ENCODE measurements at places on chromosomes 11 and 22.

DNA sequence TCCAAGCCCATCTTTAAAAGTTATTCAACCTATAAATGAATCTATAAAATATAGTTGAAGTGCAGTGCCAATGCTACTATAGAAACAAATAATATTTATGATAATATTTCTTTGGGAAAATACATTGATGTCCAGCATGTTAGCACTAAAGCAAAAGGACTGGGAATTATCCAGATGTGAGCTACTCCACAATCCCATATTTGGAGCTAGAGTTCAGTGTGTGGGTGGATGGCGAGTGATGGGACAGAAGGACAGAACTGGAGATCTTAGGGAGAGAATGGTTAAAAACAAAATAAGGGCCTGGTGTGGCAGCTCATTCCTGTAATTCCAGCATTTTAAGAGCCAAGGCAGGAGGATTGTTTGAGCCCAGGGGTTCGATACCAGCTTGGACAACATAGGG lies 216.8 kb downstream of the TMEM135 start:
- no peak for DNase-seq

DNA sequence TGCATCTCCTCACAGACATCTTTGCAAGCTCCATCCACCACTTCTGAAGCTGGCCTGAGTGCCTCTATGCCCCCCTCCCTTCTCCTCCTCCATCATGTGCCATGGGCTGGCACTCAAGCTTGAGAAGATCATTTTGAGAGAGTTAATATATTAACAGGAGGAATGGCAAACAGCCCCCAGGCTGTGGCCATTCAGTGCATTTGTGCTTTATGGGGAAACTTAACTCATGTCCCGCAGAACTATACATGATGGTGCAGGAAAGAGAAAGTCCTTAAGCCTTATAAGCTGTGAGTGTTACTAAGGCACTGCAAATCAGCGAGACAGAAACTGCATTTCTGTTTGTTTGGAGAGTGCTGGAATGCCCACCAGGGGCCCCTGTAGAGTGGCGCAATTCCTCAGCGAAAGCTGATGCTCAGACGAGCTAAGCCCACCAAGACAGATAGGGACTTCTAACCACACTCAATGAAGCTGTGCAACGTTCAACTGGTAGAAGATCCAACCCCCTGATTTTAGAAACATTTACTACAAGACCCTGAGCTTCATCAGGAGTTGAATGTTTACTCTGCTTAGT lies 26.8 kb upstream of the PHLDA2 start:
- DNase-seq, result no peak

GRCh38 chr11:6307876-6308275 lies 12.4 kb downstream of the CAVIN3 start:
- no peak for DNase-seq

DNA sequence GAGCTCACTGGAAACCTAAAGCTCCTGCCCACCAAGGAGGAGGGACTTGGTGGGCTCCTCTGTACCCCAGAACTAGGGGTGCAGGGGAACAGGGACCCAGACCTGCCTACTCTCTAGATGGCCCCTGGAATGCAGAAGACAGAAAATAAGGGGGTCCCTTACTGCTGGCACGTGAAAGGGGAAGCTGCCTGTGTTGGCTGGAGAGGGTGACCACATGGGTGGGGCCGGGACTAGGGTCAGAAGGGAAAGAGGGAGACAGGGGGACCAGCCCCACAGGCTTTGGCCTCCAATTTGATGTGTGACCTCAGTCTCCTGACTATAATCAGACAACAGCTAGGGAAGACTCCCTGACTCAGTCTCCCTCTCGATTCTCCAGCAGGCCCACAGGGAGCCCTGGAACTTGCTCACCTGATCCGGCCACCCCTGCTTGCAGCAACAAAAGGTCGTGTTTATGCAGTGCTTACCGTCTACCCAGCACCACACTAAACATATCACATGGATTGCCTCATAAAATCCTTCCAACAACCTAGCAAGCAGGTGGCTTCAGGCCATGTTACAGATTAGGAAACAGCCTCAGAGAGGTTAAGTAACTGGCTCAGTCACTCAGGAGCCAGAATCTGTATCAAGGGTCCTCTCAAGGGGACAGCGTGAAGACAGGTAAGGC lies 10.2 kb downstream of the ARAP1 start:
- no peak for DNase-seq

DNA sequence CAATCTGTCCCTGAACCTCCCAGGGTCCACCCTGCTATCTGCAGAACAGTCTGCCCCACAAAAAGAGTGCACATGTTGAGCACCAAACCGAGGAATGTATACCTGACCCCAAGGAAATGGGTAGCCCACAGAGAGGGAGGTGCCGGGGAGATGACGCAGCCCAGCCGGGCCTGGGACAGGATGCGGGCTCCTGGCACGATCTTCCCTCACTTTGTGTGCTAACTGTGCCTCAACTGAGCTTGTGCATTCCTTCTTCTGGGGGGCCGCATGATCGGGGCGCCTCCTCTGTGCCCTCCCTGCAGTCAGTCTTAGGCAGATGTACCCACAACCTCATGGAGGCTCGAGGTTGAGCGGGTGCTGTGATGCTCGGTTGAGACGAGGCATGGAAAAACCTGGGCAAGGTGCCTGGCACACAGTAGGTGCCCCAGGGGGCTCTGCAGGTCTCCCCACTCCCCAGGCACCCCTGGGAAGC lies 2.4 kb downstream of the GAS2L1 start:
- DNase-seq, result no peak

GRCh38 chr11:61647529-61647928 lies 32.7 kb upstream of the DAGLA start:
- DNase-seq, result no peak

GRCh38 chr11:102115557-102115956 lies 5.3 kb downstream of the YAP1 start:
- no peak for DNase-seq

- DNase-seq, result no peak
These were observed 90.1 kb upstream of the B3GAT1 start for GRCh38 chr11:134502153-134502550.

GRCh38 chr11:69122326-69122629 lies 33.5 kb upstream of the SMIM38 start:
- DNase-seq, result no peak

DNA sequence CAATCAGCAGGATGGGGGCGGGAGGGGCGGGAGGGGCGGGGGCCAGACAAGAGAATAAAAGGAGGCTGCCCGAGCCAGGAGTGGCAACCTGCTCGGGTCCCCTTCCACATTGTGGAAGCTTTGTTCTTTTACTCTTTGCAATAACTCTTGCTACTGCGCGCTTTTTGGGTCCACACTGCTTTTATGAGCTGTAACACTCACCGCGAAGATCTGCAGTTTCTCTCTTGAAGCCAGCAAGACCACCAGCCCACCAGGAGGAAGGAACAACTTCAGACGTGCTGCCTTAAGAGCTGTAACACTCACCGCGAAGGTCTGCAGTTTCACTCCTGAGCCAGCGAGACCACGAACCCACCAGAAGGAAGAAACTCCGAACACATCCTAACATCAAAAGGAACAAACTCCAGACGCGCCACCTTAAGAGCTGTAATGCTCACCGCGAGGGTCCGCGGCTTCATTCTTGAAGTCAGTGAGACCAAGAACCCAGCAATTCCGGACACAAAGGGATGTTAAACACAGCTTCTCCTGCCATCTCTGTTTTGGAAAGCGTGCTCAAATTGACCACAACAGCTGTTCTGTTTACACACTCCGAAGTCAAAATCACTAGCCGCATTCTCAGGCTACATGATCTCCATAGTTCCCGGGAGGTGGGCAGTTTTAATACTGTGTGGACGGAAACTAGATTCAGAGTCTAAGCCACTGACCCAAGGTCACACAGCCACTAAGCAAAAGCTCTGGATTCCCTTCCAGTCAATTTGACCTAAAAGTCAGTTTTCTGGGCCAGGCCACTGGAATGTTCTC lies 11.9 kb downstream of the PLAAT2 start:
- DNase-seq, result no peak

- no peak for DNase-seq
These were observed 5.1 kb downstream of the CCDC89 start for GRCh38 chr11:85680897-85681296.

GRCh38 chr22:19631899-19632667 lies 82.2 kb upstream of the SEPTIN5 start:
- peak; percentile 11 for DNase-seq

DNA sequence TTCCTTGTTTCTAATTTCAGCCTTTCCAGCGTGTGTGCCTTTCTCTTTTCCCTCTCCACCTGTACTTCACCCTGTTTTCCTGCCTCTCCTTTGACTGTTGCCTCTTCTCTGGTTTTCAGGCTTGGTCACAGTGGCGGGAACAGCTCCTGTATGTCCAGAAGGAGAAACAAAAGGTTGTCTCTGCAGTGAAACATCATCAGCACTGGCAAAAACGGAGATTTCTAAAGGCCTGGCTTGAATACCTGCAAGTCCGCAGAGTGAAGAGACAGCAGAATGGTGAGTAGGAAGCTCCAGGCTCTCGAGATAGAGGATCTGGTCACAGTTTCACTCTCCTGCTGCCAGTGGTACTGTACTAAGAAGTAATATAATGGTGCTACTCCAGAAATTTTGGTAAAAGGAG lies 76.6 kb downstream of the SFI1 start:
- DNase-seq, result no peak

DNA sequence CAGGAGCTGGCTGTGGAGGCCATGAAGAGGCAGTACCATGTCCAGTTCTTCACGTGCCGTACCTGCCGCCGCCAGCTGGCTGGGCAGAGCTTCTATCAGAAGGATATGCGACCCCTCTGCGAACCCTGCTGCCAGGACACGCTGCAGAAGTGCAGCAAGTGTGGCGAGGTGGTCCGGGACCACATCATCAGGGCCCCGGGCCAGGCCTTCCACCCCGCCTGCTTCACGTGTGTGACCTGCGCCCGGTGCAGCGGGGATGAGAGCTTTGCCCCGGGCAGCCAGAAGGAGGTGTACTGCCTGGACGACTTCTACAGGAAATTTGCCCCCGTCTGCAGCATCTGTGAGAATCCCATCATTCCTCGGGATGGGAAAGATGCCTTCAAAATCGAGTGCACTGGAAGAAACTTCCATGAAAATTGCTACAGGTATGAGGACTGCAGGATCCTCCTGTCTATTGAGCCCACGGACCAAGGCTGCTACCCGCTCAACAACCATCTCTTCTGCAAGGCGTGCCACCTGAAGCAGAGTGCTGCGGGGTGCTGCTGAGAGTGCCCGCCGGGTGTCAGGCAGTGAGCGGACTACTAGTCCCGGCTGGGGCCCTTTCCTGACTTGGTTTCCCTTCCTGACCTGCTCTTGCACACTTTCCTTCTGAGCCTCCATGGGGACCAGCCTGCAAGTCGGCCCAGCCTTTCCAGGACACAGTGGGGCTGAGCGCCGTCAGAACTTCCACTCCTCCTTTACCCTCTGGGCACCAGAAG lies 22.0 kb upstream of the PHF21A start:
- no peak for DNase-seq

- no peak for DNase-seq
These were observed 16.7 kb downstream of the BCL2L13 start for GRCh38 chr22:17655289-17655688.

DNA sequence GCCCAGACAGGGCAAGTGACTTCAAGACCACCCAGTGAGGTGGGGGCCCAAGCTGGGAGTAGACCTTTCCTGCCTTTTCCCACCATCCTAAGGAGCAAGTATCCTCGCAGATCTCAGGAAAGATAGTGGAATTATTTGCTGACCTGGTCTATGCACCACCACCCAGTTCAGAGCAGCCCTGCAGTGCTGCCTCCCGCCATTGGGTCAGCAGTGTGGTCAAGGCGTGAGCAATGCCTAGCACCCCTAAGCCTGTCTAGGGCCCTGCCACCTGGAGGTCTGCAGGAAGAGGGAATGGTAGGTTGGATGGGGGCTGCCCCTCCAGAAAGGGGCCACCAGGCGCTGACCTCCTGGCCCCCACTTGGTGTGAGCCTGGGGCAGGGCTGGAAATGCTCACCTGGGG lies 6.5 kb downstream of the MTFP1 start:
- DNase-seq, result no peak

DNA sequence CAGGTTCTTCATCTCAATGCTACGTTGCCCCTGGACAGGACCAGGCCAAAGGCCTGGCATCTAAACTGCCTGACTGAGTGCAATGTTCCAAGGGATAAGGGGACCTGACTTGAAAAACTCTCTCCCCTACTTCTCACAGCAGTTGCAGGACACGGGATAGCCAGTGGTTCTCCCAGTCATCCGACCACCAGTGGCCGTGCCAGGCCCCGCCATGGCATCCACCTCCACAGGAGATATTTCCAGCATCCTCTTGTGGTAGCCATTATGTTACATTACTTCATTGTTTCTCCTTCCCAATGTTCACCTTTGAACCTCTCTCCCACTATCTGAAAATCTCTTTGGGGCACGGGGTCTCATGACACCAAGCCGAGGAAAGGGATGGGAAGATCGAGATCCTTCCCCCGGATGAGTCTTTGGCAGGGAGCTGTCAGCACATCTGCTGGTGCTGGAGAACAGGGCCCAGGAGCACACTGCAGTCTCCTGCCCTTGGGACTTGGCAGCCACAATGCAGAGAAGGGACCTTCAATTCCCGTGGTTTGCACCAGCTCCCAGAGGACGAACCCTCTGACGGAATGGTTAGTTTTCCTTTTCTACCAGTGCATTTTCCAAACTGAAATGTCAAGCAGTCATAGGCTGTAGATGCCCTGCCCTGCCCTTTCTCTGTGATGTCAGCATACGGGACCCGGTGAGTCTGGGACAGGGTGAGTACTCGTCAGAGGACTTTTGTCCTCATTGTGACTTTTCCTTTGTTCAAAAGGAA lies 121.2 kb downstream of the ETS1 start:
- no peak for DNase-seq

DNA sequence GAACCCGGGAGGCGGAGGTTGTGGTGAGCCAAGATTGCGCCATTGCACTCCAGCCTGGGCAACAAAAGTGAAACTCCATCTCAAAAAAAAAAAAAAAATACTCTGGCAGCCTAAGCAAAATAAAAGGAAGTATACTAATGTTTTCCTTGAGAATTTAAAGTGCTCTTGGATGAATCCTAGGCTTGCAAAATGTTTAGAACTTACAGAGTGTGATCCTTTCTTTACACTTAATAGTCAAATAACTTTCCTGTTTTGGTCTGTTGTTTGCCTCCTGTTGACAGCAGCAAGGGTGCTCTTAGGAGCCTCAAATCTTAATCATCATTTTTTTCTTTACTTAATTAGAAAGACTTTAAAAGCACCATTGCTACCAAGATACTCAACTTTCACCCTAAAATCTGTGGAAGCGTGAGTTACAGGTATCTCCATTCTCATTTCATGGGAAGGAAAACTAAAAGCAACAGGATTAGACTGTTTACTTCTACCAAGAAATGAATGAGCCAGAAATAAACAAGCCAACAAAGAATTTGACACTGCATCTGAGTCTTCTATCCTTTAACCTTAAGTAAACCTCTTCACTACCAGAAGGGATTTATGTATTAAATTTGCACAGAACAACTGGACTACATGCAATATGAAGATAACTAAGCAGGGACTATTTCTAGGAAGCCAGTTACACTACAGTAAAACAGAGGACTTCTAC lies 38.7 kb upstream of the CRTAM start:
- no peak for DNase-seq

- DNase-seq, result no peak
These were observed 370.6 kb upstream of the CADM1 start for GRCh38 chr11:115874843-115875242.
